GDM1 (cell line): ENCODE measurements at places on chromosomes 2 and 18.
A peak's percentile ranks its signal among the peaks of the same experiment; 100 is the strongest.

GRCh38 chr18:74153793-74154192, 5.5 kb downstream of the TIMM21 start:
- no peak for DNase-seq

GRCh38 chr2:63514781-63515180, 73.5 kb downstream of the WDPCP start:
- no peak for DNase-seq

GRCh38 chr2:239587841-239588240, 187.0 kb upstream of the HDAC4 start:
- no peak for DNase-seq

- DNase-seq, result no peak
Observed at GRCh38 chr18:46424898-46425297, 232.1 kb downstream of the LOXHD1 start.

DNA sequence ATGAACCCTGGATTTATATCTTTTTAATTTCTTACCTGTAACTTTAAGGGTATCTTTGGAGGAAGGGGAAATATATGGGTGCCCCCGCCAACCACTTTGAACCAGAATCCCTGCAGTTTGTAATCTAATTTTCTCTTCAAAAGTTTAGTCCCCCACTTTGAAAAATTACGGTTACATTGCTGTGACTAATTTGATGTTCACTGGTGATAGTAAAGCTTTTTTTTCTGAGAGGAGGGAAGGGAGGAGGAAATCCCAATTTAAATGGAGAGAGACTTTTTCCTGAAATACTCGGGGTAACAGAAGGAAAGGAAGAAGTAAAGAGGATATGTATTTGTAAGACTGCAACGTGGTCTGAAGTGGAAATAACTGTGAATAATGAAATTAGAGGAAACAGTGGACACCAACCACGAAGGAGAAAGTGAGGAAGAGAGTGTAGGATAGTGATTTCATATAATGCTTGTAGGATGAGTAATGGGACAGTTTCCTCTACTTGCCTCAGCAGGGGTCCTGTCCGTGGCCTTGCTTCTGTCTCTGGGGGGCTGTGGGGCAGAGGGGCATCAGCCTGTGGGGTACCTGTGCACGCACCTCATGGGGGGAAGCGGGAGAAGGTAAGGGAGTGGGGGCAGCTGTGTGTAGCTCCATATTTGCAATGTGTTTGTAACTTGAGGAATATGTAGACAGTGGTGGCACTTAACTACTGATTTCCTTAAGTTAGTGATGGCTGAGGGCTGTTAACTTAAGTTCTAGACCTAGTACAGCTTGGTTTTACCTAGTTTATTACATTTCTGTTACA, 161.1 kb downstream of the LTBP1 start:
- no peak for DNase-seq

DNA sequence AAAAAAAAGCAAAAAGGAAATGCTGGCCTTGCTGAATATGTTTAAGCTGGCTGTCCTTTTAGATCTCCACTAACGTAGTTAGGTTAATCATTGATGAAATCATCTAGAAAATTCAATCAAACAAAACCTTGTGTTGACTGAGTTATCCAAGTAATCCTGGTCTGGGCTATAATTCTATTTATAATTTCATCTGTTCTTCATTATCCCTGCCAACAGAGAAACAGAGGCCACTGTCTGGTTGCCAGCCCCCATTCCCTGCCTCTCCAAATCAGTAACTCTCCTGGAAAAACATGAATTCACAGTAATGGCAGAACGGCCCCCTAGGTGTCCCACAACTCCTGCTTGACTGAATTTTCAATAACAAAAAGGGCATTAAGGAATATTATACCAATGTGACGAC, 24.6 kb downstream of the DOCK10 start:
- DNase-seq, result no peak

DNA sequence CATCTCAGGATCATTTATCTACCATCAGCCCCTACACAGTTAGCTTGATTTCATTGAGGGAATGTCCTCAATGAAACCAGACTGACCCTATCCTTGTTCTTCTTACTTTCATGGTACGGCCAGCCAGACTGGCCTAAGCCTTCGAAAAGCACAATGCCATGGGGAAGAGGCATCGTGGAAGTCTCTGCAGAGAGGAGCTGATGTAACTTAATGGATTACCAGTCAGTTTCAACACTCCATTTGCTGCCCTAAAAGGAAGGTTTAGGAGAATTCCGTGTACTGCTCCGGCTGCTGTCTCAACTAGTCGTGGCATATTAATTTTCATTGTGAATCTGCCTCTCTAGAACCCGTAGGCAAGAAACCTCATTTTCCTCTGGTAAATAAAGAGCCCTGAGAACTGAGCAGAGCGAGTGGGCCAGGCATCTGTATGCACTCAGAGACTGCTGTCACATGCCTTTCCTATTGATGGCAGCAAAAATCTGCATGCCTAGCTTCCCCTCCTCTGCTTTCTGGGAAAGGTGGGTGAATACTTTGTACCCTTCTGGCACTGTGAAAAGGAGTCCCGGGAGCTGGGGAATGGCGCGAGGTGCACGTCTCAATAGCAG, 184.9 kb downstream of the KLHL29 start:
- no peak for DNase-seq

- no peak for DNase-seq
Observed at GRCh38 chr18:51614033-51614432, 416.6 kb upstream of the MEX3C start.

DNA sequence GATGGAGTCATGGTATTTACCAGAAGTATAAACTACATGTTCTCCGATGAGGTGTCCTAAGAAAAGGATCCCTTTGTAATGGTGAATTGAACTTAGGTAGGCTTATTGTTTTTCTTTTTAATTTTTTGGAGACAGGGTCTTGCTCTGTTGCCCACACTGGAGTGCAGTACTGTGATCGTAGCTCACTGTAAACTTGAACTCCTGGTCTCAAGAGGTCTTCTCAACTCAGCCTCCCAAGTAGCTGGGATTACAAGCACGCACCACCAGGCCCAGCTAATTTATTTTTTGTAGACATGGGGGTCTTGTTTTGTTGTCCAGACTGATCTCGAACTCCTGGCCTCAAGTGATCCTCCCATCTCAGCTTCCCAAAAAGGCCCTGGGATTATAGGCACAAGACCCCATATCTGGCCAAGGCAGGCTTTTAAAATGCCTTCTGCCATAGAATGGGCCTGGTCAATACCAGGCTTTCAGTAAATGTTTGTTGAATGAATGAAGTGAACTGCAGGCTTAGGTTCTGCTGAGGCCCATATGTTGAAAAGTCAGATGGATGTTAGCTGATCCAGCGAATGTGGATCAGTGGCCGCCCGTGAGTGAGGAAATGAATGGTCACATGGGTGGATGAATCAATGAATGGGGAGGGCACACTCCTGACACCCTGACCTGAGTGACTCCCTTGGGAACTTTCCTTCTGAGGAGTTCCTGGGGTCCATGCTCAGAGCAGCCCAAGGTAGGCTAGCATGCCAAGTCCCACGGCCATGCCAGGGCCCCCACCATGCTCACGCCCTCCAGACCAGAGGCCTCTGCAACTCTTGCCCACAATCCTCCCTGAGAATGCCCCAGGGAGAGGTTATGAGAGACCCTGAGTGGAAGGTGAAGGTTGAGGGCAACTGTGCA, 118.0 kb upstream of the MYCN start:
- DNase-seq, result no peak

- DNase-seq, result no peak
Observed at GRCh38 chr2:233680361-233681045, 1.2 kb upstream of the UGT1A7 start.

DNA sequence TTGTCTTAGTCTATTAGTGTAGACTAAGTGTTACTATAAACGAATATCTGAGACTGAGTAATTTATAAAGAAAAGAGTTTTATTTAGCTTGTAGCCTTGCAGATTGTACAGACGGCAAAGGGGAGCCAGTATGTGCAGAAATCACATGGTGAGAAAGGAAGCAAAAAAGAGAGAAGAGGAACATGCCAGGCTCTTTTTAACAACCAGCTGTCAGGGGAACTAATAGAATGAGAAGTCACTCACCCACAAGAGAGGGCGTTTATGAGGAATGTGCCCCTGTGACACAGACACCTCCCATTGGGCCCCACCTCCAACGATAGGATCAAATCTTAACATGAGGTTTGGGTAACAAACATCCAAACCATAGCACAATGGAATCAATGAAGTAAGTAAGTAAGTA, 20.6 kb upstream of the ZNF804A start:
- DNase-seq, result no peak

- DNase-seq, result no peak
Observed at GRCh38 chr2:83665894-83666293, 793.2 kb downstream of the SUCLG1 start.

- no peak for DNase-seq
Observed at GRCh38 chr18:56389190-56389589, 249.2 kb downstream of the TXNL1 start.

DNA sequence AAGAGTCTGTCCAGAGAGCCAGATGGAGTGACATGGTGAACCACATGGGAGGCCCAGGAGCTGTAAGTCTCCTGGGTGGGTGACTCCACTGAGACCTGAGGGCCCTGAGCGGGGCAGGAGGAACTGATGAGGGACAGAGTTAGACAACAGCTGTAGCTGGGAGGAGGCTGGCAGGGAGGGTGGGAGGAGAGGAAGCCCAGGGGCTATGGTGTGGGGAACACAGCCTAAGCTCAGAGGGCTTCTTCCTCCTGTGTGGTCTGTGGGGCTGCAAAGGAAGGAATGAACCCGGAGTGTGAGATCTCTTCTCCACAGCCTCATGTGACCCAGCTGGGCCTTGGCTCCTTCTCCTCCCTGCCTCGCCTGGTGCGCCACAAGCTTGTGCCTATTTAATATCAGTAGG, 395.6 kb upstream of the HS6ST1 start:
- peak; percentile 92 for DNase-seq

DNA sequence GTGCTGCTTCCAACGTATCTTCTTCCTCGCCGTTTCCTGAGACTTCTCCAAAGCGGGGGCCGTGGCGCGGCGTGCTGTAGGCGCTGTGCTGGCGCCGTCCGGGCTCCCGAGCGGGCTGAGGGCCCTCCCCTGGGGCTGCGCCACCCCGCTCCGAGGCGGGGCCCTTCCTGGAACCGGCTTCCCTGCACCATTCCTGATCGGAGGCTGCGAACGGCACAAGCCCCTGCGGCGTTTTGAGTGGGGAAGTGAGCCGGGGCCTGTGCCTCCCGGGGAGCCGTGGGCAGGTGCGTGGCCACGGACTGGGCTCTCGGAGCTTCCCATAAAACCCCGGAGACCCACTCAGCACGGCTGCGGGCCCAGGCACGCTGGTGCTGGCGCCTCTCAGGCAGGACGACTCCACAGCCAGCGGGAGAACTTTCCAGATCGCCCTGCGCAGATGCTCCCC, 74.7 kb downstream of the PSMG2 start:
- DNase-seq, result no peak

DNA sequence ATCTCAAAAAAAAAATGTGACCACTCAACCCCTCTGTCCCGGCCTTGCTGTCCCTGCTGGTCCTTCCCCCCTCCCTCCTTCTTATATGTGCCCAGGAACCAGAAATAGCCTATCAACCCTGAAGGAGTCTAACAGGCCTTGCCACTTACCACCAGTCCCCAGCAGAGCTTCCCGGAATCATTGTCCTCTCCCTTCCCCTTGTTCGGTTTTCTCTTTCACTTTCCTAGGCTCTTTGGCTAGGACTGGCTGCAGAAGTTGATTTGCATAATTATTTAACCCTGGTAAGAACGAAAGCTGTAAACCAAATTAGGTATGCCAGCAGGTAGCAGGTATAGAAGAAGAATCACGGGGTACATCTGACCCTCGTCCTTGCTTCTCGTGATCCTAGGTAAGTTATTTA, 72.6 kb upstream of the ZNF532 start:
- no peak for DNase-seq

GRCh38 chr2:65640793-65641103, 208.3 kb upstream of the SPRED2 start:
- DNase-seq, result no peak

DNA sequence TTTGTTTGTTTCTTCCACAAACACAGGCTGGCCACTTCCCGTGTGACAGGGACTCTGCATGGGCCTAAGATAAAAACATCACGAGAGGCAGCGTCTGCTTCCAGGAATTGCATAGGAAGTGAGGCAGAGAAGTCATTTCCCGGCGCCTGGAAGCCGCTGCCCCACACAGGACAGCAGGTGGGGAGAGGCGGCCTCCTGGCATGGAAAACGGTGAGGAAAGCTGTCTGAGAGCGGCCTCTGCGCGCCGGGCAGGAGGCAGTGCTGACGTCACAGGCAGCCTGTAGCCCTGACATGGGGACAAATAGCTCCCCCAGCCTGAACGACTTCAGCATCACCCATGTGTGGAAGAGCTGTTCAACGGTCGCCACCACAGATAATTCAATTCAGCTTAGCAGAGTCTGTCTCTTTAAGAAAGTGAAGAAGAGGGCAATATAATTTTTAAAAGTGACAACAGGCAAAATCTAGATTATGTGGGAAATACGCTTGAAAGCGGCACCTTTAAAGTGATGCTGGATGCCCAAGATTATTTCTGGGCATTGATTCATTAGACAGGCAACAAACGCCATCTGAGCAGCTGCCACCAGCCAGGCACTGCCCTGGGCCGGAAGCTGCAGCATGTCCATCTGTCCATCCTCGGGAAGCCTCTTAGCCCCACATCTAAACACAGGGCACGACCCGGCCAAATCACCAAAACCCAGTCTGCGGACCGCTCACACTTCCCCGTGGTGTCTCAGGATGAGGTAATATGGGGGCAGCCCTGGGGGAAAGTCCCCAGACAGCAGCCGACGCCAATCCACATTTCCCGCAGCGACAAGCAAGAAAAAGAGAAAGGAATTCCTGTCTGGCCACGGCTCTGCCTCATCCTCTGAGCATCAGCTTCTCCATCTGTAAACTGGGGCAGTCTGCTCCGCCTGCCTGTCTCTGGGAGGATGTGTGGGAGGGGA, 138.9 kb downstream of the PXDN start:
- no peak for DNase-seq

- DNase-seq, result no peak
Observed at GRCh38 chr2:120734930-120735651, 577 bp upstream of the GLI2 start.

DNA sequence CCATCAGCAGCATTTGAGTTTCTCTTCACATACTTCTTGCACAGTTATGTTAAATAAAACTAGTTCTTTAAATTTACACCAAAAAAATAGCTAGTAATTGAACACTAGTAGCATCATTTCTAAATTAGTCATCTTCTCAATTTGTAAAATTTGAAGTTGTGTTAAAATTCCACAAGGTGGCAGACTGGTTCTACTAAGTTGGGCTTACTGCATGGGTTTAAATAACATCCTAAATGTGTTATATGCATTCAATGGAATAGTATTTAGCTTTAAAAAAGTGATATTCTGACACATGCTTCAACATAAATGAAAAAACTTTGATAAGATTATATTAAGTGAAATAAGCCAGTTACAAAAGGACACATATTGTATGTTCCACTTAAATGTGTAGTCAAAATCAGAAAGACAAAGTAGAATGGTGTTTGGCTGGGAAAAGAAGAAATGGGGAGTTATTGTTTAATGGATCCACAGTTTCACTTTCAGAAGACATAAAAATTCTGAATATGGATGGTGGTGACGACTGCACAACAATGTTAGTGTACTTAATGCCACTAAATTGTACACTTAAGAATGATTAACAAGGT, 28.7 kb upstream of the RPRD1A start:
- peak; percentile 6 for DNase-seq

DNA sequence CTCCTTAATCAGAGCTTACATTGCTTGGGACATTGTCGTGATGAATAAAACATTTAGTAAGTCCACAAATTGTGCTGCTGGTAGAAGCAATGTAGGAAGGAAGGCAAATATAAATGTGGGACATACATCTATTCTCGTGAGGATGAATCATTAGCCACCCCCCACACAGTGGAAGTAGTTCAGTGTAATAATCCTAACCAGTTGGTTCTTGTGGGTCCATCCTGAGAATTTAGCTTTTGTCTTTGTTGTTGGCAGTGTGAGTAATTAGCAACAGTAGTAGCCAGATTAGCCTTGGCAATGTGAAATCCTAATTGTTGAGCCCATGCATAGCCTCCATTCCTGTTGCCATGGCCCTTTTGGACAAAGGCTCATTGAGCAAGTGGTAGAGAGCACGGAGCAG, 532.1 kb downstream of the FBXO15 start:
- no peak for DNase-seq
